Naive B cell (primary cell): ENCODE measurements at places on chromosomes 3 and 15. TPM values are rescaled to one million over a fixed set of nuclear protein-coding genes. Genes with fewer than 3 reads are reported as not detected.

CPEB1 gene
- polyA plus RNA-seq, result not detected

TMA7 gene
- 555 TPM for polyA plus RNA-seq

NOX5 gene
- polyA plus RNA-seq, result not detected

LARP6 gene
- not detected for polyA plus RNA-seq

CGNL1 gene
- not detected for polyA plus RNA-seq

ZIC1 gene
- polyA plus RNA-seq, result not detected

GANC gene
- polyA plus RNA-seq, result 48.7 TPM

TRIM71 gene
- polyA plus RNA-seq, result not detected

PROS1 gene
- 0.43 TPM for polyA plus RNA-seq

AMT gene
- polyA plus RNA-seq, result 1.3 TPM

STRA6 gene
- not detected for polyA plus RNA-seq

TEX264 gene
- 69.7 TPM for polyA plus RNA-seq

NANOGP8 gene
- polyA plus RNA-seq, result not detected

EFHB gene
- 2.1 TPM for polyA plus RNA-seq

TNIK gene
- 0.97 TPM for polyA plus RNA-seq

CTDSPL gene
- 0.70 TPM for polyA plus RNA-seq

COL8A1 gene
- not detected for polyA plus RNA-seq

MYO5C gene
- polyA plus RNA-seq, result 0.32 TPM

SOX14 gene
- polyA plus RNA-seq, result not detected

BDH1 gene
- 22.6 TPM for polyA plus RNA-seq

PP2D1 gene
- 1.1 TPM for polyA plus RNA-seq

GPR27 gene
- polyA plus RNA-seq, result not detected

SLC9A9 gene
- polyA plus RNA-seq, result 26.4 TPM
